HCEC 1CT (cell line): ENCODE measurements at places on chromosomes 7 and 10.
A peak's percentile ranks its signal among the peaks of the same experiment; 100 is the strongest.

GRCh38 chr7:2214636-2215035 lies 18.1 kb downstream of the MAD1L1 start:
- no peak for DNase-seq

DNA sequence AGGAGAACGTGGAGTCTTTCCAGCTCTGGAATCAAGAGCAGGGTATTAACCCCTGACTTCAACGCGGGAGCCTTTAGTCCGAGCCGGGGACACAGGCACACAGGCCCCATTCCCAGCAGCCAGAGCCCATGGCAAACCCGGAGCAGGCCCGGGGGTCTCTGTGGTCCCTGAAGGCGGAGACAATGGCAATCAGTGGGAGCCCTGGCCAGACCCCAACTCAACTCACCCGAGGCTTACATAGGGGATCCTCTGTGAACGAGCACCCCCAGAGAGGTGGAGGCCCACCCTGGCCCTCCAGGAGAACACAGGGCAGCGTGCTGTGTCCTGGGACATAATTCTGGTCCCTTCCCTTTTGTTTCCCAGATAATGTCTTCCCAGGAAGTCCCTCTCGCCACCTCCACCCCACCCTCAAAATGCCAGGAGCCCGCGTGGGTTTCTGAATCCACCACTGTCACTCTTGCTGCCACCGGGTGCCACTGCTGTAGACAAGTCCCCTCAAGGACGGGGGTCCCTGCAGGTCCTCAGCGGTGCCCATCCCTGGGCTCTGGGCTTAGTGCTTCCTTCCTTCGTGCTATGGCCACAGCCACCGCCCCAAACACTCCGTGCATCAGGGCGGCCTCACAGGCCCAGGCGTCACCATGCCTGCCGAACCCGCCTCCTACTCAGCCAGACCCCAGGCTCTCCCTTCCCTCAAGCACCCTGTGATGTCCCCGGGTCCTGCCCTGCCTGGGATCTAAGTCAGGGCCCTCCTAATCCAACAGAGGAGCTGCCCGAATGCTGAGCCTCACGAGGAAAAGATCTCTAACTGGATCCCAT lies 28.6 kb upstream of the PPP2R2D start:
- no peak for DNase-seq

DNA sequence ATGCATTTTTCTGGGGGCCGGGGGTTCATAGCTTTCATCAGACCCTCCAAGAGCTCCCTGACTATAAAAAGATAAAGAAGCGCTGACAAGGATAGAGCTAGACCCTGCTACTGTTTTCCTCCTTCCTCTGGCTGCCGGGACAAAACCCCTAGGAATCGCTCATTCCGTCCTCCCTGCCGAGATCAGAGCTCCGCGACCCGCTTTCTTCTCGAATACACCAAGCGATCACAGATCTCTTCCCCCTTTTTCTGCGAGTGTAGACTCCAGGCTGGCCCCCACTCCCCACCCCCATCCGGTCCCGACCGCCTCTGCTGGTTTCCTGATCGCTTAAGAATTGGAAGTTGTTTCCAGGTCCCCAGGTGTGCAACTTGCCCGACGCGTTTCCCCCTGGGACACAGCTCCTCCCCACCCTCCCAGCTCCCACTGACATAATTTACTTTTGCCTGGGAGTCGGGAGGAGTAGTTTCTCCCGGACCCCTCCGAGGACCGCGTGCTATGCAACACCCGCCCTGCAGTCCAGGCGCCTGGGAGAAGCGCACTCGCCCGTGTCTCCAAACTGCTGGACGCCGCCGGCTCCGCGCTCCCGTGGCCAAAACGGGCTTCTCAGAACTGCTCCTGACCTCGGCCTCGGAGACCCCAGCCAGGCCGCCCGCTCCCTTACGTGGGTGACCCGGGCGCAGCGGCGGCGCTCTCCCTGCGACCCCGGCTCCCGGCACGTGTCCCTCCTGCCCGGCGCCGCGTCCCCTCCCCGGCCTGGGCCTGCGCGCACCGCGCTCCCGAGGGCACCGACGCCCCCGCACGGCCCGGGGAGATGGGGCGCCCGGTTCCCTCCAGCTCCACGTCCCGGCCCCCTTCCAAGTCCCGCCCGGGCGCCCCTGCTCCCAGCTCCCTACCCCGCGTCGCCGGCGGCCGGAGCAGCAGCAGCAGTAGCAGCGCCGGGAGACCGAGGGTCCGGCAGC lies 552 bp downstream of the IL15RA start:
- DNase-seq = peak; percentile 23

DNA sequence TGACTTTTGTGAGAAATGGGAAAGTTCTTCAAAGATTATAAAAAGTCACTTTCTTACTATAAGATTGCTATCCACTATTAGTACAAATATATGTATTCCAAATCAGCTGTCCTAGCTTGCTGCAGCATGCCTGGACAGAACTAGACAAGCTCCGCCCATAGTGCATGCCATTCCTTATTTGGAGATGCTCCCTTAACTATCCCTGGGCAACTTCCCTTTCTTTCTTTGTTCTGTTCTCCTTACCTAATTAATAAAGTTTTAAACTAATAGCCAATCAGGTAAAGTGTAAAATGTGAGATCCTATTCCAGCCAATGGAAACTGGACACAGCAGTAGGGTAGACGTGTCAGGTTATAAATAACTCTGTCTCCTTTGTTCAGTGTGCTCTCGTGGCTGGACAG lies 281.9 kb downstream of the CAMK1D start:
- no peak for DNase-seq

GRCh38 chr7:117322741-117323304 lies at the start of gene WNT2:
TSS of gene WNT2 (minus strand) at chr7:117323058. CDS start at chr7:117322989, 69 bp downstream.
- DNase-seq = no peak

- DNase-seq = no peak
These were observed 1.6 kb upstream of the CRPPA start for GRCh38 chr7:16422917-16423316.
